Neuronal stem cell (in vitro differentiated cells): ENCODE measurements at places on chromosomes 5 and 9.

DNA sequence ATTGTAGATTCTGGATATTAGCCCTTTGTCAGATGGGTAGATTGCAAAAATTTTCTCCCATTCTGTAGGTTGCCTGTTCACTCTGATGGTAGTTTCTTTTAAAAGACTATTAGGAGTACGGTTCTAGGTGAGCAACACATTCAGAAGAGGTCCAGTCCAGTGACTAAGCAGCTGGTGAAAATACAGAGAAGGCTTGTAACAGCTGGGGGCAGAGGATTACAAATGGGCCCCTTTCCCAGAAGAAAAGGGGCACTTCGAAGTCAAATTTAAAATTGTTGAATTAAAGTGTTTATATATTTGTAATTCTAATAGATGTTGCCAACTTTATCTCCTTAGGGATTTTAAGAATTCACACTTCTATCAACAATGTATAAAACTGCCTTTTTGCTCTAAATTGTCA is 720.5 kb downstream of the TLE4 start:
- no peak overlapping the region for H3K27ac ChIP-seq
- H3K27me3 ChIP-seq, result no peaks in the 10 kb centered on the region
- DNase-seq, result no peak
- H3K36me3 ChIP-seq, result no peaks in the 10 kb centered on the region
- H3K4me1 ChIP-seq, result no peaks in the 10 kb centered on the region

GRCh38 chr5:128228521-128228920 is 145.0 kb downstream of the SLC12A2 start:
- peaks cover 2% of the 10 kb centered on the region for H3K4me1 ChIP-seq
- DNase-seq, result no peak
- no peak overlapping the region for H3K4me3 ChIP-seq
- H3K36me3 ChIP-seq, result no peaks in the 10 kb centered on the region

GRCh38 chr9:22512495-22512894 is 65.9 kb downstream of the DMRTA1 start:
- H3K4me1 ChIP-seq, result no peaks in the 10 kb centered on the region
- no peak overlapping the region for H3K27ac ChIP-seq
- no peaks in the 10 kb centered on the region for H3K36me3 ChIP-seq
- no peak for DNase-seq
- H3K4me3 ChIP-seq, result no peak overlapping the region

DNA sequence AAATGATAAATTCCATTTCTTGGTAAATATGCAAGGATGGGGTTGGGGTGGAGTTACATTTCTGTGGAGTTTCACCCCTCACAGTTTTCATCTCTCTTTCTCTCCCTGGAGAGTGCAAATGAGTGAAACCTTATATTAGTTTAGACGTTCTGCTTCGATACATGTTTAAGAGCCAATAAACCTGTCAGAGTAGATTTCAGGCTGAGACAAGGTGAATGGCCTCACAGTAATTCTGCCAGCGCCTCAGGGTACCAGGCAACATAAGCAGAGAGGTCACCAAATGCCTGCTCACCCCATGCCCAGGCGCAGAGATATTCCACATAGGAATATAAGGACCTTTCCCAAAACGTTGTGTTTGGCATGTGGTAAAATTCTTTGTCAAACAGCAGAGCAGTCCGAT is 154.9 kb upstream of the VLDLR start:
- H3K4me1 ChIP-seq, result peaks cover 1% of the 10 kb centered on the region
- H3K4me3 ChIP-seq, result no peak overlapping the region
- DNase-seq, result no peak
- H3K27ac ChIP-seq, result no peak overlapping the region

DNA sequence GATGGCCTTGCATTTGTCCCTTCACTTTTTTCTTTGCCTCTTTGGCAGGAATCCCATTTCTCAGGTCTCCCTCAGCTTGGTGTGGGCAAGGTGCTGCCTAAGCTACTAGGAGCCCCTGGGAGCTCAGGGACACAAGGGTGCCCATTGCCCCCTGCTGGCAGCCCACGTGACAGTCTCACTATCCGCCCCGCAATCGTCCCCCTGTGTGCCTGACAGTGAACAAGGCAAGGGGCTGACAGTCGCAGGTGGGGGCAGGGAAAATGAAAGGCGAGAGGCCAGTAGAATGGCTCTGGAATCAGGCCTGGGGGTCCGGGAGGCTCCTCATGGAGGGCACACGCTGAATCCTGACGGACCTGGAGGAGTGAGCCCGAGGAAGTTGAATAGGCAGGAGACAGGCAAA is 2.0 kb upstream of the PCDH12 start:
- H3K27ac ChIP-seq, result no peak overlapping the region
- no peaks in the 10 kb centered on the region for H3K27me3 ChIP-seq
- H3K4me1 ChIP-seq, result peaks cover 26% of the 10 kb centered on the region
- no peaks in the 10 kb centered on the region for H3K36me3 ChIP-seq

- H3K4me3 ChIP-seq, result no peak overlapping the region
- H3K27ac ChIP-seq, result no peak overlapping the region
- no peaks in the 10 kb centered on the region for H3K36me3 ChIP-seq
- no peaks in the 10 kb centered on the region for H3K4me1 ChIP-seq
- no peak for DNase-seq
Observed at GRCh38 chr5:29672678-29673077, 1520.8 kb upstream of the CDH6 start.

GRCh38 chr5:150263801-150264621 is 25.6 kb downstream of the CAMK2A start:
- H3K36me3 ChIP-seq, result no peaks in the 10 kb centered on the region
- DNase-seq, result no peak
- H3K27ac ChIP-seq, result no peak overlapping the region
- peaks cover 8% of the 10 kb centered on the region for H3K4me1 ChIP-seq
- no peaks in the 10 kb centered on the region for H3K27me3 ChIP-seq

GRCh38 chr5:152932621-152933020 is 527.5 kb upstream of the NMUR2 start:
- H3K27me3 ChIP-seq, result no peaks in the 10 kb centered on the region
- no peaks in the 10 kb centered on the region for H3K36me3 ChIP-seq
- no peak overlapping the region for H3K27ac ChIP-seq
- H3K4me3 ChIP-seq, result no peak overlapping the region
- H3K4me1 ChIP-seq, result no peaks in the 10 kb centered on the region

DNA sequence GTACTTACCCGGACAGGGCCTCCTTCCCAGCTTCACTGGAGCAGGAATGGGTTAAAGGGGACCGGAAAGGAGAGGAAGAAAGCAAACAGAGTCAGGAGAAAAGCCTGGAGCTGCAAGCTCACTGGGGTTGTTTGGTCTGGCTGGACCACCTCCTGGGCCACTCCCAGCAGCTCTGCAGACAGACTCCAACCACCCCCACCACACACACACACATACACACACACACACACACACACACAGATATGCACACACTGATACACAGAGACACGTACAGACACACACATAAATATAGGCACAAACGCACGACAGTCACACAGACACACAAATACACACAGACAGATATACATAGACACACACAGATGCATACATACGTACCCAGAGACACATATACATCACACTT is 34.9 kb upstream of the SYNPO start:
- H3K4me3 ChIP-seq, result no peak overlapping the region
- H3K36me3 ChIP-seq, result no peaks in the 10 kb centered on the region
- no peak for DNase-seq
- H3K4me1 ChIP-seq, result no peaks in the 10 kb centered on the region
- no peaks in the 10 kb centered on the region for H3K27me3 ChIP-seq

- no peaks in the 10 kb centered on the region for H3K36me3 ChIP-seq
- H3K4me3 ChIP-seq, result no peak overlapping the region
- H3K27me3 ChIP-seq, result no peaks in the 10 kb centered on the region
- peaks cover 1% of the 10 kb centered on the region for H3K4me1 ChIP-seq
- no peak for DNase-seq
- no peak overlapping the region for H3K27ac ChIP-seq
Observed at GRCh38 chr5:125597338-125597737, 825.9 kb upstream of the GRAMD2B start.

- H3K4me1 ChIP-seq, result peaks cover 8% of the 10 kb centered on the region
- H3K27me3 ChIP-seq, result peaks cover 13% of the 10 kb centered on the region
- no peak for DNase-seq
- no peak overlapping the region for H3K4me3 ChIP-seq
- no peak overlapping the region for H3K27ac ChIP-seq
Observed at GRCh38 chr5:168995024-168995423, 305.9 kb downstream of the SLIT3 start.

DNA sequence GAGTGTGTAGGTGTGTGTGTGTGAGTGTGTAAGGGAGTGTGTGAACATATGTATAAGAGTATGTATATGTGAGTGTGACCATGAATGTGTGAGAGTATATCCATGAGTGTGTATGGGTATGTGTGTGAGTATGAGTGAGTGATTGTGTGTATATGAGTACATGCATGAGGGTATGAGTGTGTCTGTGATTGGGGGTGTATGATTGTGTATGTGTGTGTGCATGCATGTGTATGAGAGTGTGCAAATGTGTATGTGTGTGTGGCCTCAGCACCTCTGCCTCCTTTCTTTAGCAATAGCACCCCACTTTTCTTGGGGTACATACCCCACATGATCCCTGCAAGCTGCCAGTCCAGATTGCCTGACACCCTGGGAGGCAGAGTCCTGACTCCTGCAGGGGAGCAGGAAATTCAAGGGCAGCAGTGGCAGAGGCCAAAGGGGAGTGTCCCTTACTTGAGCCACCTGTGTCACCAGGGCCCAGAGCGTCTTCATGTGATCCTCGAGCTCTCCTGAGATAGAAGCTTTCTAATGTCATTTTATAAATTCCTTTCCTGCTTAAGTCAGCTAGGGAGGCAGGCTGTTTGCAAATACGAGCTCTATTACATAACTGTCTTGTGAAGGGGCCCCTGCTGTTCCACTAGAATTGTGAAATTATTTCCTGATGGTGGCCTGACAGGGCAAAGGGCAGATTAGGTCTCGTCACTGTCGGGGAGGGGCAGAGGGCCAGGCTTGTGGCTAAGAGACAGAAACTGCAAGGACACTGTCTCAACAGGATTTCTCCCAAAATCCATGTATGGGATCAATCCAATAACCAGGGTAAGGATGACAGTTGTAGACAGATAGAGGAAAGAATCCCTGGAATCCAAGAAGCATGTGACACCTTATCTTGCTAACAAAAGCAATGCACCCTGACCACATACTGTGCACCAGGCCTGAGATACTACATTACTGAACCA is 389.1 kb downstream of the GADD45G start:
- H3K27ac ChIP-seq, result no peak overlapping the region
- H3K36me3 ChIP-seq, result no peaks in the 10 kb centered on the region
- H3K27me3 ChIP-seq, result no peaks in the 10 kb centered on the region

DNA sequence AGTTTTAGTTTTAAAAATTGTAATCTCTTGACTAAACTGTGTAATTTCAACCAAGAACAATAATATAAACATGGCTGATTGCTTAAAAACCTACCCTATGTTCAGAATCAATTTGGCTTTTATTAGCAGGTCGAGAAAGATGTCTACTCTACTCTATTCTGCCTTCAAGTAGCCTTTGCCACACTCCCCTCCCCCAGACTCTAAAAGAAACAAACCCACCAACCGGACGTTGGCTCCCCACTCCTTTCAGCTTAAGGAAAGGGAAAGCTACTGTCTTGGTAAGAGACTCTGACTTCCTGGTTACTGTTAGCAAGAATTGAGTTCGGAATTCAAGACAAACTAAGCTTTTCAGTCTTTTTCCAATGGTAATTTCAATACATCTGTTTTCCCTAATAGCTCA is 46.7 kb downstream of the TNFAIP8 start:
- no peak overlapping the region for H3K27ac ChIP-seq
- H3K36me3 ChIP-seq, result no peaks in the 10 kb centered on the region
- no peaks in the 10 kb centered on the region for H3K27me3 ChIP-seq
- no peak for DNase-seq

GRCh38 chr5:172901012-172901780 is 58.0 kb upstream of the RPL26L1 start:
- no peak overlapping the region for H3K27ac ChIP-seq
- no peak overlapping the region for H3K4me3 ChIP-seq
- no peaks in the 10 kb centered on the region for H3K27me3 ChIP-seq
- DNase-seq, result no peak

DNA sequence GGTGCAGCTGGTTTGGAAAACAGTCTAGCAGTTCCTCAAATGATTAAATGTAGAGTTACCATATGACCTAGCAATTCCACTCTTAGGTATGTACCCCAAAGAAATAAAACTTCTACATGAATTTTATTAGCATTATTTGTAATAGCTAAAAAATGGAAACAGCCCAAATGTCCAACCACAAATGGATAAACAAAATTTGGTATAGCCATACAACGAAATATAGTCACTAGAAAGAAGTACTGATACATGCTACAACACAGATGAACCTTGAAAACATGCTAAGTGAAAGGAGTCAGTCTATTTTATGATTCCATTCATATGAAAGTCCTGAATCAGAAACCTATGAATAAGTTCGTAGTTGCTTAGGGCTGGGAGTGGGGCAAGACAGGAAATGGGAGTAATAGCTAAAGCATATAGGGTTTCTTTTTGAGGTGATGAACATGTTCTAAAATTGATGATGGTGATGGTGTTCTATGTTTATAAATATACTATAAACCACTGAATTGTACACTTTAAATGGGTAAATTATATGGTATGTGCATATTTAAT is 6.3 kb downstream of the GDF9 start:
- peaks cover 3% of the 10 kb centered on the region for H3K27me3 ChIP-seq
- no peak overlapping the region for H3K27ac ChIP-seq
- H3K36me3 ChIP-seq, result no peaks in the 10 kb centered on the region
- DNase-seq, result no peak

- no peaks in the 10 kb centered on the region for H3K27me3 ChIP-seq
- H3K4me3 ChIP-seq, result no peak overlapping the region
- H3K4me1 ChIP-seq, result peaks cover 5% of the 10 kb centered on the region
- no peaks in the 10 kb centered on the region for H3K36me3 ChIP-seq
Observed at GRCh38 chr5:100779669-100780375, 123.3 kb downstream of the ST8SIA4 start.

GRCh38 chr5:159827861-159828260 is 88.4 kb upstream of the ADRA1B start:
- no peaks in the 10 kb centered on the region for H3K27me3 ChIP-seq
- no peak overlapping the region for H3K27ac ChIP-seq
- no peak for DNase-seq
- no peak overlapping the region for H3K4me3 ChIP-seq
- H3K36me3 ChIP-seq, result no peaks in the 10 kb centered on the region
- no peaks in the 10 kb centered on the region for H3K4me1 ChIP-seq

- H3K4me1 ChIP-seq, result no peaks in the 10 kb centered on the region
- no peaks in the 10 kb centered on the region for H3K36me3 ChIP-seq
- H3K27ac ChIP-seq, result no peak overlapping the region
- H3K27me3 ChIP-seq, result peaks cover 4% of the 10 kb centered on the region
- DNase-seq, result no peak
- no peak overlapping the region for H3K4me3 ChIP-seq
Observed at GRCh38 chr5:39079147-39079546, 4.9 kb upstream of the RICTOR start.

- no peaks in the 10 kb centered on the region for H3K36me3 ChIP-seq
- H3K27me3 ChIP-seq, result no peaks in the 10 kb centered on the region
- DNase-seq, result no peak
- H3K27ac ChIP-seq, result no peak overlapping the region
- no peak overlapping the region for H3K4me3 ChIP-seq
Observed at GRCh38 chr5:154199263-154199662, 8.7 kb downstream of the GALNT10 start.
